ENCODE measurements at places on chromosomes 5 and 9.

GRCh38 chr9:32180597-32180996 lies 203.8 kb upstream of the ACO1 start:
- no peak for DNase-seq

GRCh38 chr9:105911104-105911911 lies 217.0 kb downstream of the TMEM38B start:
- DNase-seq: peak; percentile 88

DNA sequence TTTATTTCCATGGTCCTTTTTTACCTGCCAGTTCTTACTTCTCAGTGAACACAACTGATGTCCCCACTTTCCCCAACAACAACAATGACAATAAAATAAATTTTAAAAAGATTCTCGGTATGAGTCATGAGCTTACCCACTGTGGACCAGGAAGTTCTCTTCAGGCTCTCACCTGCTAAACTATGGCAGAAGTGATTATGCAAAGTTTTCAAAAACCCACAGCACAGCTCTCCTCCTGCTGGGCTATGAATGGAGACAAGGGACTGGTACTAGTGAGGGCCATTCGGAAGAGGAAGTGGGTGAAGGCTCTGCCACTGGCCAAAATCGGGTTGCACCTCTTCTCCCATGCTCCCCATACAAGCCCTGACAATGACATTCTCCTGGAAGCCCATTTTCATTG lies 429.4 kb downstream of the PIK3R1 start:
- no peak for DNase-seq

DNA sequence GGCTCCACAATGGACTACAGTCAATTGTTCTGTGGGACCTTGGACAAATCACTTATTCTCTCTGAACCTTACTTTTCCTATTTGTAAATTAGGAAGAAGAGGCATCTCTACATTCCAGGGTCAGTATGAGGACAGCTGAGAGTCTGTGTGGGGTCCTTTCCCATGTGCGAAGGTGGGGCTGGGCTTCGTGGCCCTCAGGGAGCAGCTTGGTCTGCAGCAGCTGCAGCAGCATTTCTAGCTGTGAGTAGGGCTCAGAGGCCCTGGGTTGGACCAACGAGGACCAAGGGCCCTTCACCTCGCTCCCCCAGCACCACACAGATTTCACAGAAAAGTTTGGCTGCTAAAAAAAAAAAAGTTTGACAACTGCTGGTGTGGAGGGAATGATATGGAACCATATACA lies 9.4 kb upstream of the DDX41 start:
- no peak for DNase-seq

DNA sequence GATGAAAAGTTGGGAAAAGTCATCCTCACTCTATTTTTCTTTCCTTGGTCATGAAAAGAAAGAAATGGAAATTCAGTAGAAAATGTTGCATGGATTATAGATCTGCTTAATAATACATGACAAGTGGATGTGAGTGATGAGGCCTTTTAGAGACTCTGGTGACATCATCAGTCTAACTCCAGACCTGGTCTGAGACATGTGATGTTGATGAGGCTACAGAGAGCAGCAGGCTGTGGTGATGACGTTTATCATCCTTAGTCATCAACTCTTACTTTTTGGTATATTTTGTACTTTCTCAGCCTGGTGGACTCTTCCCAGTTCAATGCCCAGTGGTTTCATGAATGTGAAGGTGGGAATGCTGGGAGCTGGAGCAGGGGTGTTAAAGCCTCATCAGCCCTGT lies 116.4 kb downstream of the TTLL11 start:
- DNase-seq: no peak

DNA sequence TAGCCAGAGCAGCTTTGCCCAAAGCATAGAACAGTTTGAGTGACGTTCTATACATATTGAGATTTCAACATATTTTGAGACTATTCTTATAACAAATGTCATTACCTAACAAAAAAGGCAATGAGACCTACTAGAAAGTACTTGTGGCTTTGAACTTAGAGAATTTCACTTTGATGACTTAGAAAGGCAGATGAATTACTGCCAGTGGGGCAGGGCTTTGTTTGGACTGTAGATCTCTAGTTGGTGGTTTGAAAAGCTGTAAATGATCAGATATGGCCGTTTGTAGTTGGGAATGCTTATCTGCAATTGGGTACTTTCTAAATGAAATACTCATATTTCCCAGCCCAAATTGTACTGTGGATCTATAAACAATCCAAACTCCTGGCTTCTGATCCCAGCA lies 28.1 kb downstream of the SOX30 start:
- no peak for DNase-seq

DNA sequence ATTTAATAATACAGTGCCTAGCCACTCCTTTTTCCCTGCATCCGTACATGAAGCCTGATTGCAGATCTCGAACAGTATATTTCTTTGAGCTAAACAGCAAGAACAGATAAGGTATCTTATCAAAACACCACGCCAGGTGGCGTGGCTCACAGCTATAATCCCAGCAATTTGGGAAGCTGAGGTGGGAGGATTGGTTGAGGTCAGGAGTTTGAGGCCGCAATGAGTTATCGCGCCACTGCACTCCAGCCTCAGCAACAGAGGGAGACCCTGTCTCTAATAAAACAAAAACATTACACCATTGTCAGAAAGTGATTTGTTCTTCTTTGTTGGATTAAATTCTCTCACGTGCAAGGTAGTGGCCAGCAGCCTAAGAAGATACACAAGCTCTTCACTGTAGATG lies 291.2 kb upstream of the DMRT1 start:
- no peak for DNase-seq

DNA sequence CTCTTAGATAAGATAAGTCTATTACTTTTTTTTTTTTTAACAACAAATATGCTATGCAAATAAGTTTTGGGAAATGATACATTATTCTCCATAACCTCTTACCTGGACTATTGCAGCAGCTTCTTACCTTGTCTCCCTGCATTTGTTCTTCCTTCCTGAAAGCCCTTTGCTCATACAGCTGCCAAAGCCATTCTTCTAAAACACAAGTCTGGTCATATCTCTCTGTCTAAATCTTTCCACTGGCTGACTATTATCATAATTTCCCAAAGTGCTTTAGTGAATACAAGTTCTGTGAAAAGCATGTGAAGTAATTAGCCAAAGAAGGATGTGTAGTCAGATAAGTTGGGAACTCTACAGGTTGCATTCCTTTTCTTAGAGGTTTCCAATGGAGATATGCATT lies 115.4 kb upstream of the CNTLN start:
- DNase-seq: no peak

DNA sequence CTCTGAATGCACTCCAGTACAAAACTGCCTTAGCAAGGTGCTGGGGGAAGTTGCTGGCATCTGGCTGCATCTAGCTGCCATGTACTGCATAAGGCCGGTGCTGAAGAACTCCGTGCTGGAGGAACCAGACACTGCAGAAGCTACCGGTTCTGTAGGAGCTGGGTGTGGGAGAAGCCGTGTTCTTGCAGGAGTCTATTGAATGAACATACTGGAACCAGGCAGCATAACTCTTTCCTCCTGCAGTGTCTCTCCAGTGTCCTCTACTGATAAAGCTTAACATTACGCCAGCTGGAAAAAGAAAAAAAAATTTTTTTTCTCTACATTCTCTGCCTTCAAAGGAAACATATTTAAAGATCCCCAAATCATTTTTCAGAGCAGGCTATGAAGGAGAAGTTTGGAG lies 38.5 kb downstream of the VPS13A start:
- no peak for DNase-seq

GRCh38 chr9:86792136-86792535 lies 155.2 kb downstream of the GAS1 start:
- DNase-seq: no peak

GRCh38 chr9:71025201-71025600 lies 96.2 kb downstream of the TRPM3 start:
- no peak for DNase-seq

GRCh38 chr5:7795306-7795705 lies 55.6 kb downstream of the CFAP90 start:
- peak; percentile 23 for DNase-seq

GRCh38 chr5:144356489-144356888 lies 185.8 kb downstream of the KCTD16 start:
- DNase-seq: no peak

GRCh38 chr9:97529363-97530076 lies 28.1 kb downstream of the TMOD1 start:
- no peak for DNase-seq

- DNase-seq: no peak
These were observed 35.0 kb upstream of the NSMF start for GRCh38 chr9:137494104-137494544.

GRCh38 chr5:132103969-132104391 lies 30.4 kb downstream of the CSF2 start:
- no peak for DNase-seq

Data from neural progenitor cell (in vitro differentiated cells).